Glomerular endothelial cell (primary cell): ENCODE measurements at places on chromosomes 3 and 15.

DNA sequence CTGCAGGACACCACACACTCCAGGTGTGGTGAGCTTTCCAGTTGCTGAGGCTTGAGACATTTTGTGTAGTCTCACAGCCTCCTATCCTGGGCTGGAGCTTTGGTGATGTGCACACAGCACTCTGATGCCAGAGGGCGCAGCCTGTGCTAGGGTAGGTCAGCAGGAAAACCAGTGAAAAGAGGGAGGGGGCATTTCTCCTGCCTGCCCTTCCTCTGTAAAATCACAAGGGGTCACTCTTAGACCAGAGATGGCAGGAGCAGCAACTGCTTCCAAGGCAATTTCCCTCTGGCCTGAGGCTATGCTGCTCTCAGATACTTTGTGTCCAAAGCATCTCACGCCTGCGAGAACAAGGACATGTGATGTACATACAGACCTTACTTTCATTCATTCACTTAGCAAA, 16.5 kb upstream of the MUSTN1 start:
- no peak for DNase-seq

DNA sequence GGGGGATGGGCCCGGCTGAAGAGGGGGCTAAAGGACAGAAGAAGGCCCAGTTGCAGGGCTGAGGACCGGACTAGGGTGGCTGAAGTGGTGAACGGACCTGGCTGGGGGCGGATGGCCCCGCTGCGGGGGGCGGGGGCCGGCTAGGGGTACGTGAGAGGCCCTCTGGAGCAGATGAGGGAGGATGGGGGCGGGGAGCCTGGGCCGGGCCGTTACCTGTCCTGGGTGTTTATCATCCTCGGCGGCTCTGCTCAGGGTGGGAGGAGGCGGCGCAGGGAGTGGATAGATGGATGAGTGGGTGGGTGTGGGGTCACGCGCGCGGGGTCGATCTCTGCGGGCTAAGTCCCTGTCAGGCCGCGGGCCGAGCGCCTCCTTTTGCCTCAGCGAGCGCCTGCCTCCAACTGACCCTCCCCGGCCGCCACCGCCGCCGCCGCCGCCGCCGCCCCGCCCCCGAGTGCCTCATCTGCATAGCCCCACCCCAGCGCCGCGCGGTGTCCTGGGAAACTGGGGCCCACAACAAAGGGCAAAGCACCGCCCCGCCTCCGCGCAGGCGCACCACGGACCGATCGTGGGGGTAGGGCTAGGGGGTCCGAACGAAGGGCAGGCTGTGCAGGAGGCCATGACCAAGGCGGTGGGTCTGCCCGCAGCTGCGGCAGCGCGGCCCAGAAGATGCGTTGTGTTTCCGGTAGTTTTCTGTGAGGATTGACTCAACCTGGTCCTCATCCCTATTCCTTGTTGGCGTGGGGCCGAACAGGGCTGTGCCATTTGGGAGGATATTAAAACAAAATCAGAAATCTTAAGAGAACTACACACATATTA, 72.4 kb downstream of the RBPMS2 start:
- DNase-seq = no peak

DNA sequence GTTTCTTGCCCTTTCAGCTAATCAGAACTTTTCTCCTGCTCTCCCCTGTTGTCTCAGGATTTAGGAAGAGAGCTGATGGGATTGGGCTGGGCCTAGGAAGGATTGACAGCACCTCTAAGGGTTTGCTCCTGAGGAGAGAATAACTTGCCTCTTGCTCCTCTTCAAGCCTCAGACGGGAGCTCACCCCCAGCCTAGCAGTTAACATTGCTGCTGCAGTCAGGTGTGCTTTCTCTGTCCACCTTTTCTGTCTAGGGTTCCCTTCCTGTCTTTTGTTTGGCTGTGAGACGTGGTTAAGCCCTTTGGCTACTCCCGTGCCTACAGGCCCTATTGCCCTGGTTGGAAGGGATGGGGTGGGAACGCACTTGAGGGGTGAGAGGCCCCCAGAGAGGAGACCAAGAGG, 20.1 kb downstream of the TMEM108 start:
- DNase-seq = no peak

GRCh38 chr3:94285872-94286271, 223.0 kb downstream of the NSUN3 start:
- DNase-seq = no peak
